Activated CD8-positive, alpha-beta memory T cell treated with anti-CD3 and anti-CD28 coated beads, Interleukin-2, amount 50 U/mL, for 4 hours (primary cell): ENCODE measurements at places on chromosomes 7 and 10.
A peak's percentile ranks its signal among the peaks of the same experiment; 100 is the strongest.

DNA sequence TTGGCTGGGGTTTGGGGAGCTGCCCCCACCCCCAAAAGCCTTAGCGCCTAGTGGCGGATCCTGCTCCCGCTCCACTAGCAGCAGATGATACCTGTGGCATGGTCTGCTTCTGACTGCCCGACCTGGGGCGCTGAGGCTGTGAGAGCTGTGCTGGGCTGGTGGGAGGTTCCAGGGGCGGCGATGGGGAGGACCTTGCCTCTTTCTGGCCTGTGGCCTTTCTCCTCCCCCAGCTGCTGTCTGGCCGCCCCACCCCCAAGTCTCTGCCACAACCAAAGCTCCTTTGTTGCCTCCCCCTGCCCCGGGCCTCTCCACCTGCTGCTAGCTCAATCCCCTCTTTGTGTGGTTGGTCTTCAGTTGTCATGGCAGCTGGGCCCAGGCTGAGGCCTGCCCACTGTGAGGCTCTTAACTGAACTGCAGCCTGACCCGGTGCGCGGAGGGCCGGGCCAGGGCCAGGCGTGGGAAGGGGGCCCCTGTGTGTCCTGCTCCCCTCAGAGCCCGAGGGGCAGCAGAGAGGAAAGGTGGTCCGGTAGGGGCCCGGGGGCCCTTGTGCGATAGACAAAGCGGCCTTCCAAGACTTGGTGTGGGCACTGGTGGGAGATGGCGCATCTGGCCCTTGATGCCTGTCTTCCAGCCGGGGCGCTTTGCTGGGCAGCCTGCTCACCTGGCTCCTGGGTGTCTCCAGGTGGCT lies 4.7 kb downstream of the ZNF775 start:
- peak; percentile 9 for DNase-seq

DNA sequence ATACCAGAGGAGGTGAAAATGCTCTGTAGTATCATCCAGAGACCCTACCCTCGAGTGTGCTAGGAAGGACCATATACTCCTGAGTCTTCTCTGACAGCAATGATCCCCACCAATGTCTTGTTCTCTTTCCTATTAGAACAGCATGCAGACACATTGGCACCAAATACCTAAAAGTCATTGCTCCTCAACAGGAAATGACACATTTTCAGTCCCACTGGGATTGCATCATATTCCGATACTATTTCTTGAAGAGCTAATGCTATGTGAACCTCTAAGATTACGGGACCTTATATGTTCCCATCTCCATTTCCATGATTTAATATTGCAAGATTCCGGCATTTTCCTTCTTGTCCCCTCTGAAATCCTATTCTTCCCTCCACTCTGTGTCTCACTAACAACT lies 177.4 kb downstream of the NRP1 start:
- no peak for DNase-seq

DNA sequence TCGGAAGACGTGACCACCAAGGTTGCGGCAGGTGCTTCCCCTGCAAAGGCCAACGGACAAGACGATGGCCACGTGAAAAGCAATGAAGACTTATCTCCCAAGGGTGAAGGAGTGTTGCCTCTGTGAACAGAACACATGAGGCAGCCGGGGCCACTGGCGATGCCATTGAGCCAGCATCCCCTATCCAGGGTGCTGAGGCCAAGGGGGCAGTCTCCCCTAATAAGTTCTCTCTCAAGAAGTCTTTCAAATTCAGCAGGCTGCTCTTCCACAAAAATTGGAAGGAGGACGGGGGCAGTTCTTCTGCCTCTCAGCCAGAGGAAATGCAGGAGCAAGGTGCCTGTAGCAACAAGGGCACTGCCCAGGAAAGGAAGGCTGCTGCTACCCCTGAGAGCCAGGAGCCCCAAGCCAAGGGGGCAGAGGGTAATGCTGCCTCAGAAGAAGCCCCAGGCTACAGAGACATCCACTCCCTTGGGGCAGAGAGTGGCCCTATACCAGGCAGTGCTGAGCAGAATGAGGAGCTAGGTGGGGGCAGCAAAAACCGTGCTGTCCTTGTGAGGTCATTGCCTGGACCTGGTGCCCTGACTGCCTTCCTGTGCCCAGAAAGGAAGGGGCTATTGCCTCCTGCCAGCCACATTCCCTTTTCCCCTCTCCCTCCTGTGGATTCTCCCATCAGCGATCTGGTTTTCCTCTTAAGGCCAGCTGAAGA lies 17.3 kb downstream of the NT5C2 start:
- DNase-seq, result no peak

GRCh38 chr7:97270280-97270679 lies 152.8 kb downstream of the SDHAF3 start:
- DNase-seq, result no peak

- no peak for DNase-seq
Measured at GRCh38 chr7:11689096-11689495, 142.9 kb downstream of the THSD7A start.

DNA sequence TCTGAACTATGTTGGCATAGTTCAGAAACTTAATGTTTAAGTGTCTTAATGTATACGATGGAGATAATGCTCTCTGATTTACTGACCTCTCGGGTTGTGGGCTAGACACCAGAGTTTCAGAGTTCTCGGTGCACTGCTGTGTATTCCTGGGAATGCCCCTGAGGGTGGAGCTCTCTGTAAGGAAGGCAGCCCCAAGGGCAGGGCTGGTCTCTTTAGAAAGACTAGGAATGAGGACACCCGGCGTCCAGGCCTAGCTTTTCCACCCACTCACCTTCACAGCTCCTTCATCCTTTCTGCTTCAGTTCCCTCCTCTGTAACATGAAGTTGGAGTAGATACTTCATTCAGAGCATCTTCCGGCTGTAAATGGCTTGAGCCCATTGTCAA lies 536.6 kb upstream of the GALNT17 start:
- DNase-seq, result no peak

GRCh38 chr7:133365917-133366316 lies 113.0 kb downstream of the EXOC4 start:
- DNase-seq, result no peak

DNA sequence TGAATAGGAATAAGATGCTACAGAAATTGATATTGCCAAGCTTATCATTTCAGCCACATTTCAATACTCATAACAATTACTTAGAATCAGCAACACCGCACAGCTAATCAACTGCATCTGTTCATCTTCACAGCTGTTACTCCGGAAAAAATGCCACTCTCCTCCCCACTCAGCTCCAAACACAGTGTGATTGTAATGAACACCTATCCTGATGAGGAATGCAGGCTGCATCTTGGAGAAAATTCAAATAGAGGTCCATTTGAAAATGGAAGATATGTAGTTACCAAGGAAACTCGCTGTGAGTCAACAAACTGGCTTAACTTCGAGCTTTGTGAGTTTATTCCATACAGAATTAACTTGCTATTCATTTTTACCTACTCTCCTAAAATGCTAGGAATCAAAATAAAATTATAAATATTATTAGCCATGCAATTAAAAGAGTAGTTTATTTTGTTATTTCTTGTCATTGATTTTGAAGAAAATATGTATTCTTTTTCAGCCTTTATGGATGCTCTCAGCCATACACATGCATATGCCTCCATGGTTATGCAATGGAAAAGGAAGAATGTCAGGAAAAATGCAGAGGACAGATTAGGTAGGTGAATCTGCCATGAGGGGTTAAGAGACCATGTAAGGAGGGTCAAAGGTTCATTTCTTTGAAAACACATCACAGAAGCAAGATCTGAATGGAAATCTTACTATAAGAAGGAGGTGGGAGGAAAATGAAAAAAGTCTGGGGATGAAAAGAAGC lies 267.2 kb downstream of the POM121L12 start:
- no peak for DNase-seq

DNA sequence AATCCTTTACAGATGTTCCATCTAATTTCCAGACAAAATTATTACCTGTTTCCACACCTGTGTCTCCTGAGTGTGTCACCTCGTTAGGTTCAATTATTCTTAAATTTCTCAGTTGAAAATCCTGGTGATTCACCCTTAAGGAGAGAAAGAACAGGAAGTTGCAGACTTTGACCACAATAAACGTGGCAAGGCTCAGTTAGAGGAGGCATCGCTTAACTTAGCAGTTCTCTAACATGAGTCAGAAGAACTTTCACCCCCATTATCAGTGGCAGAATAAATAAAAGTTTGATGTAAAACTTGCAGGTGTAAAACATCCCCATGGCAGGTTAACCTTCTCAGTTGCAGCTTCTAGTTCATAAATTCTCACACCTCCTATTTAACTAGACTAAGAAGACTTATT lies 8.3 kb downstream of the XPNPEP1 start:
- DNase-seq, result peak; percentile 39

- DNase-seq, result no peak
Measured at GRCh38 chr10:16242859-16243613, 193.8 kb upstream of the PTER start.

DNA sequence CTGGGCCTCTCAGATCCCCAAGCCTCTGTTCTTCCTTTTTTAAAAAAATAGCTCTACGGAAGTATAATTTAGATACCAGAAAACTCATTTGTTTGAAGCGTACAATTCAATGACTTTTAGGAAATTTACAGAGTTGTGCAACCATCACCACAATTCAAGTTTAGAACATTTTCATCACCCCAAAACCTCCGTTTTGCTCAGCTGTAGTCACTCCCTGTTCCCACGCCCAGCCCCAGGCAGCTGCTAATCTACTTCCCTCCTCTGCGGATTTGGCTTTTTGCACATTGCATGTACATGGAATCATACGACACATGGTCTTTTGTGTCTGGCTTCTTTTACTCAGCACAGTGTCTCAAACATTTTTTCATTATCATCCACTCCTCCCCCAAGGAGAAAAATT lies 229.2 kb downstream of the TCF7L2 start:
- DNase-seq, result no peak

DNA sequence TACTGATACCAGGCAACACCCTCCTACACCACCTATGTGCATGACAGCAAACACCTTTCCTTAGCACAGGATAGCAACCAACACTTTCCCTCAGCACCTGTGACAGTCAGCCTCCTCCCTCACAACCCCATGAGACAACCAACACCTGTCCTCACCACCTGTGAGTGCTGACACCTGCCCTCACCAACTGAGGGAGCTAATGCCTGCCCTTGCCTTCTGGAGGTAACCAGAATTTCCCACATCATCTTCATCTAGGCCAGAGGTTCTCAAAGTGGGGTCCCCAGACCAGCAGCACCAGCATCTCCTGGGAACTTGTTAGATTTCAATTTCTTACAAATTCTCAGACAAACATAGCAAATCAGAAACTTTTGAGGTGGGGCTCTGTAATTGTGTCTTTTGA lies 112.5 kb downstream of the GRID1 start:
- no peak for DNase-seq

DNA sequence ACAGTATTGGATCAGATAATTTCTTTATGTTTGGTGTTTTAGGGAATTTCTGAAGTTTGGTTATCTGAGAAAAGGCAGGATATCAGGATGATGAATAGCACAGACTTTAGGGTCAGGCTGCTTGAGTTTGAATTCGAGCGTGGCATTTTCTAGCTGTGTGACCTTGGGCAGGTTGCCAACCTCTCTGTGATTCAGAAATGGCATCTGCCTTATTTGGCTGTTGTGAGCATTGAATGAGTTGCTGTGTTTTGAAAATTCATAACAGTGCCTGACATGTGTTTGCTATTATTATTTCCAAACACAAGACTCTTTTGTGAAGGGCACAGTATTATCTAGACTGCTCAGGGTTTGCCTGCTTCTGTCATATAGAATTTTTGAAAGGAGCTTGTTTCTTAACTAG lies 66.9 kb downstream of the NXPH1 start:
- no peak for DNase-seq

- no peak for DNase-seq
Measured at GRCh38 chr7:137946011-137946410, 55.9 kb downstream of the CREB3L2 start.

- DNase-seq, result no peak
Measured at GRCh38 chr10:29992914-29993313, 66.5 kb downstream of the JCAD start.

DNA sequence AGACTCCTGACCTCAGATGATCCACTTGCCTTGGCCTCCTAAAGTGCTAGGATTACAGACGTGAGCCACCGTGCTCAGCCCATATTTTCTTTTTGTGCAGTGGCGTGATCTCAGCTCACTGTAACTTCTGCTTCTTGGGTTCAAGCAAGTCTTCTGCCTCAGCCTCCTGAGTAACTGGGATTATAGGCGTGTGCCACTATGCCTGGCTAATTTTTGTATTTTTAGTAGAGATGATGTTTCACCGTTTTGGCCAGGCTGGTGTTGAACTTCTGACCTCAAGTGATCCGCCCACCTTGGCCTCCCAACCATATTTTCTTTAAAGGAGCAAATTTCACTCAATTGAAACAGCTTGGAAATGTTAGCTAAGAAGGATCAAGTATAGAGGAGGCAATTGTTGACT lies 16.5 kb downstream of the GBF1 start:
- DNase-seq, result no peak
